Heart left ventricle (tissue), 16 donors: ENCODE measurements at places on chromosomes 3 and 15. TPM values are rescaled to one million over a fixed set of nuclear protein-coding genes. Genes with fewer than 3 reads are reported as not detected.

- no peak for DNase-seq
Observed at GRCh38 chr15:86772369-86773059, 692.8 kb downstream of the AGBL1 start.

- no peak for DNase-seq
Observed at GRCh38 chr3:194730365-194730764, 44.7 kb downstream of the FAM43A start.

- DNase-seq = no peak
Observed at GRCh38 chr3:134013280-134013679, 16.4 kb downstream of the SLCO2A1 start.

GRCh38 chr3:36774052-36774451, 9.7 kb upstream of the DCLK3 start:
- DNase-seq = no peak

DNA sequence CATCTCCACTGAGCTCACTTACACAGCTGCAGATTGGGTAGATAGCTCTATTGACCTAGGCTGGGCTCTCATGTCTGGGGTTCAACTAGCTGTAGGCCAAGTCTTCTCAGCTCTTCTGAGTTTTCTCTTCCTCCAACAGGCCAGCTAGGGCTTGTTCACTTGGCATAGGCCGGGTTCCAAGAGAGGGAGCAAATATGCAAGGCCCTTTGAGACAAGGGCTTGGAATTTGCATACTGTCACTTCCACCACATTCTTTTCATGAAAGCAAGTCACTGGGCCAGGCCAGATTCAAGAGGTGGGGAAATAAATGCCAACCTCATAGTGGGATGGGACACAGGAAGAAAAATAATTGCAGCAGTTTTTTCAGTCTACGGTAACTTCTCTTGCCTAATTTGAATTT, 25.2 kb downstream of the PIGB start:
- no peak for DNase-seq

DNA sequence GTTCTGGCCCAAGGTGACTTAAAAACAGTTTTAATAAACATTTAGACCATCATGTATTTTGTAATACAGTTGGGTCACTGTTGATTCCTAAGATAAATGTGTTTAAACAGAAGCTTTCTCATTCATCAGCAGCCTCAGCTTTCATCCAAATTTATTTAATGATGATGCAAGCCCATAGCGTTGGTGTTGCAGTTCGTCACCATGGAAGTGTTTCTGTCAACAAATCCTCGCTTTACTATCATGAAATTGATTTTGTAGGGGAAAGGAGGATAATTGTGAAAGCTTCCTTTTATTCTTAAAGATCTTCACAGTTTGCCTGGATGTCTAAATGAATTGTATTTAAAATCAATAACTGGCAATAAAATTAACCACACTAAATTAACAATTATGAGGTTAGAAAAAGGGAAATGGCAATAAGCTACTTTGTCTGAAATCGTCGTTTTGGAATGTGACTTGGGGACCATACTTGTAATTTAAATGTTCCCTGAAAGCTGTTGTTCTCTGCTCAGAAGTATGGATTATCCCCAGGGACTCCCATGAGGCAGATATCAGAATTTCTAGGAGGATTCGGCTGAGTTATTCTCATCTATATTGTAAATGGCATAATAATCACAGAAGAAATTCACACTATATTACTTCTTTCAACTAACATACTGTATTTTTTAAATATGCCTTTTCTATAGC, 29.0 kb downstream of the CMSS1 start:
- no peak for DNase-seq

Gene GMPS
- 35.3 TPM for total RNA-seq

Gene ANKRD63
- not detected for total RNA-seq

Gene BCL6
- total RNA-seq = 32.1 TPM

Gene MCF2L2
- 0.19 TPM for total RNA-seq
